ENCODE measurements at places on chromosomes 4 and X.
A peak's percentile ranks its signal among the peaks of the same experiment; 100 is the strongest.

GRCh38 chr4:36255577-36255976 lies 11.3 kb upstream of the ARAP2 start:
- peak; percentile 64 for DNase-seq

GRCh38 chrX:2767631-2768455 lies 16.0 kb downstream of the XG start:
- DNase-seq = no peak

DNA sequence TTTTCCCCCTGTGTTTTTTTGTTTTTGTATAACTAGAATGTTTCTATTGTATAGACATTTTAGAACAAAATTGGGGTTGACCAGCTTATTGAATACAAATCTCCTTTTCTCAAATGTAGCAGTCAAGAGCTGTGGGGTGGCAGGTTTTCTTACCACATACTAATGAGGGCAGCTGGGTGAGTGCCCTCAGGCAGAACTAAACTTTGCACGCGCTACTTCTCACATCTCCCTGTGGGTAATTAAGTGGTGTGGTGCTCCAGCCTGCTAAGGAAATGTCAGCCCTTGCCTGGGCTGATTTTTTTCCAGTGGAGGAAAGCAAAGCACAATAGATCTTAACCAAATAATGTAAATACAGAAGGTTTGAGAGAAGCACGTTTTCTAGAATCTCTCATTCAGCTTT lies 717.6 kb upstream of the TENM3 start:
- DNase-seq = no peak

- DNase-seq = no peak
Measured at GRCh38 chrX:42237956-42238355, 314.6 kb upstream of the CASK start.

DNA sequence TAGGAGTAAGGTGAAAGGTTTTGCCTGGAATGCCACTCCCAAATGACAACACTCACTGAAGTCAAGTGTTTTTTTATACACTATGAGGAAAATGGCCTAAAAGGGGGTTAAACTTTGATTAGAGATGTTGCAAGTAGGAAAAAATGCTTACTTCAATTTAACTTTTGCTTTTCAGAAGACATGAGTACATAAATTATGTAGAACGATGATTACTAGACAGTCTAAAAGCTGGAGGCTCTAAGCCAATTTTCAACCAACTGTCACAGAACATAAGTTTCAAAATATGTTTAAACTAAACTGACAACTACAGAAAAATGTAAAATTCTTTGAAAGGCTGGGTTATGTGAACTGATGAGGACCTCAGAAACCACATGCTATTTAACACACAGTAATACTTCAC lies 83.4 kb downstream of the SHISA3 start:
- no peak for DNase-seq

GRCh38 chr4:125319311-125319710 lies 4.6 kb downstream of the FAT4 start:
- no peak for DNase-seq

- DNase-seq = no peak
Measured at GRCh38 chr4:174135936-174136406, 147.5 kb downstream of the FBXO8 start.

DNA sequence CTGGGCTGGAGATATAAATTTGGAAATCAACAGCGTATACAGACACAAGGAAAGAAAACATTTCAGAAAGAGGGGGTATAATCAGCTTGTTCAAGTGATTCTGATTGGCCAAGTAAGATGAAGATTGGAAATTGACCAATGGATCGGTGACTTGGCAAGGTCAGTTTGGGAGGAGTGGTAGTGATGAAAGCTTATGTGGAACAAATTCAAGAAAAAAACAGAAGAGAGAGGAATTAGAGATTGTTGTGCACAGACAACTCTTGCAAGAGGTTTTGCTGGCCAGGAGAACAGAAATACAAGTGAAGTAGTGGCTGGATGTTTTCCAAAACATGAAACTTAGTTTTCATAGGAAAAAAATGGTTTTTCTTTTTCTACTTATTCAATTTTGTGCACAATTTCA lies 16.3 kb downstream of the CD38 start:
- no peak for DNase-seq

- DNase-seq = no peak
Measured at GRCh38 chr4:146976145-146976544, 30.5 kb upstream of the TTC29 start.

GRCh38 chr4:150001815-150002214 lies 76.4 kb upstream of the DCLK2 start:
- DNase-seq = no peak

- peak; percentile 11 for DNase-seq
Measured at GRCh38 chr4:186067757-186068385, 1.1 kb upstream of the TLR3 start.

DNA sequence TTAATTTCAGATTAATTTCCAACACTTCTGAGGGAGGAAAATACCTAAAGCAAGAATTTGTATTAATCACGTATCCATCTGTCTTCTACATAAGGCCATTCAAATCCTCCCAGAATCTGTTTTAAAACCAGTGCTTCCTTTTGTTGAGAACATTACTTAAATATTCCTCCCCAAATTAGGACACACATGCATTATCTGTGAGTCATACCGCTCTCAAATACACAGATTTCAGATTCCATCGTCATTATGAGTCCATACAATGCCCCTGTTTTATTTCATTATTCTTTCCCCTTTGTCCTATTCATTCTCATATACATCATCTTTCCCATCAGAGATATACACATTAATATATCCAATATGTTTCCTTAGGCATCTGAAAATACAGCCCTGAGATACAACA lies 57.3 kb upstream of the PRSS12 start:
- no peak for DNase-seq

- no peak for DNase-seq
Measured at GRCh38 chr4:3384391-3384770, 57.4 kb upstream of the HGFAC start.

- DNase-seq = no peak
Measured at GRCh38 chr4:3355266-3355748, 62.5 kb downstream of the RGS12 start.

DNA sequence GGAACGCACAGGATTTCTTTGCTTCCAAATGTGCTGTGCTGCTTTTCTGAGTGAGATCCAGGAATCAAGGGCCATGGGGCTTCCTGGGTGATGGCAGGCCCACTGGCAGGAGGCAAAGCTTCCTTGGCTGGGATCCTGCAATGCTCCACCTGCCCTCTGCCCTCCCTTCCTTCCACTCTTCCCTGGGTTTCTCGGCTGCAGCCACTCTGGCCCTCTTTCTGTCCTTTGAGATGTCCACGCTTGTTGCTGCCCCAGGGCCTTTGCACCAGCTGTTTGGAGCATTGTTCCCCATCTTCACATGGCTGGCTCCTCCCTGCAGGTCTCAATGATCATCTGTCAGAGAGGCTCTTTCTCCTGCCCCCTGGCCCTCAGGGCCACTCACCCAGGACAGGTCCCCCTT lies 78.9 kb downstream of the PSAPL1 start:
- no peak for DNase-seq

GRCh38 chr4:109211671-109212070 lies 90.8 kb downstream of the COL25A1 start:
- DNase-seq = no peak

DNA sequence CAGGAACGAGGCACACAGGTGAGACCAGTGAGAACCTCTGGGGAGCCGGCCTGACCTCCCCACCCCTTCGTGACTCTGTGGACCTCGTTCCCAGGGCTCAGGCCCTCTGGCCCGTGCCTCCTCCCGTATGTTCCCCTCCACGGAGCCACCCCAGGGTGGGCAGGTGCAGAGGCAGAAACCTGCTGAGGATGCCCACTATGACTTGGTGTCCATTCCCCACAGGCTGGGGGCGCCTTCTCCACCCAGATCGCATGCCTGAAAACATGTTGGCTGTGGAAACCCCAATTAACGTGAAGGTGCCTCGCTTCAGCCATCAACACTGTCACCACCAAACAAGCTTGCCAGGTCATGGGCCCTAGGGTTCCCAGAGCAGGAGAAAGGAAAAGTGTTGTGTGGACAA lies 27.0 kb downstream of the BLOC1S4 start:
- no peak for DNase-seq

GRCh38 chr4:68372588-68372987 lies 22.7 kb upstream of the YTHDC1 start:
- DNase-seq = no peak

- DNase-seq = no peak
Measured at GRCh38 chr4:184417802-184418511, 56.4 kb downstream of the IRF2 start.

DNA sequence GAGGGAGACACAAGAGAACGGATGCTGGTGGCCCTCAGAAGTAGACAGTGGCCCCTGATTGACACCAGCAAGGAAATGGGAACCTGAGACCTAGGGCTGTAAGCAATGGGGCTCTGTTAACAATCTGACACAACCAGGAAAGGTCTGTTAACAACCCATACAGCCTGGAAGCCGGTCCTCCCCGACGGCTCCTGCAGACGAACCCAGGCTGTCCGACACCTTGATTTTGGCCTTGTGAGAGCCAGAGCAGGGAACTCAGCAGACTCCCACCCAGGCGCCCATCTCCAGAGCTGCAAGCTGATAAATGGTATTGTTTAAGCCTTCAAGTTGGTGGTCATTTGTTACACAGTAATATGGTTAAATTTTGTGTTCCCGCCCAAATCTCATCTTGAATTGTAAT lies 10.2 kb upstream of the CYTL1 start:
- no peak for DNase-seq

DNA sequence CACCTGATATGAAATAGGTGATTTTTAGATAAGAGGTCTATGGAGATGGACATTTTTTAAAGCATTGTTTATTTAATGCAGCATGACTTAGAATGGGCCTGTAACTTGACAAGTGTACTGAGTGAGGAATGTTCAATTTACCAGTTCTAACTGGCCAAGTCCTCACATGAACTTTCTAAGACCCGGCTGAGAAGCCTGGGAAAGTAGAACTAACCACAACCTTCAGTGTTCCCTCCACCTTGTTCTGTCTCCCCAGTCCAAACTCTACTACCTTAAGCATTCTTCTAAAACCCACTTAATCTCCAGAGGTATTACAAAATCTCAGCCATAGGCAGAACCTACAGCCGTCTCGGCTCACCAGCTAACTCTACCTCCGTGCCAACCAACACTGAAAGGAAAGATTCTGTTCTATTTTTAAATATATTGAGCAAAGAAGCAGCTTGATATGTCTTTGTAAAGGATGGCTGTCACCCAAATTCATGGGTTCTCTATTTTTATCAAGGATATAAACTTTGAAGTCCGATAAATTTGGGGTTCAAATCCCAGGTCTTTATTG lies 6.8 kb downstream of the PPARGC1A start:
- DNase-seq = no peak

- DNase-seq = no peak
Measured at GRCh38 chrX:18789916-18790315, 82.5 kb downstream of the PPEF1 start.

DNA sequence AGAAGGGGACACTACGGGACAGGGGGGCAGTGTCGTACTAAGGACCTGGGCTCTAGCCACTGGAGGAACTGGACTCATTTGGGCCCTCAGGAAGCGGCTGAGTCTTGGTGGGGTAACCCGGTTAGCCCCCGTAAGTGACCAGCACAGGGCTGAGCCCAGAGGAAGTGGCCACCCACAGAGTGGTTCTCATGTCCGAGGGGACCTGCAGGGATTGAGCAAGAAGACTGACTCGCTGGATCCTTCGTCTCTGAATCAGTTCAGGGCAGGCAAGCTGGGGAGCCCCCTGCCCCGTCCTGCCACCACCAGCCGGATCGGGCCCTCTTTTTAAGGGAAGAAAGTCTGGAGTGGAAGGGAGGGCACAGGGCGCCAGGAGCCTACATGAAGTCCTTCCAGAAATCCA lies 719 bp upstream of the BGN start:
- no peak for DNase-seq

DNA sequence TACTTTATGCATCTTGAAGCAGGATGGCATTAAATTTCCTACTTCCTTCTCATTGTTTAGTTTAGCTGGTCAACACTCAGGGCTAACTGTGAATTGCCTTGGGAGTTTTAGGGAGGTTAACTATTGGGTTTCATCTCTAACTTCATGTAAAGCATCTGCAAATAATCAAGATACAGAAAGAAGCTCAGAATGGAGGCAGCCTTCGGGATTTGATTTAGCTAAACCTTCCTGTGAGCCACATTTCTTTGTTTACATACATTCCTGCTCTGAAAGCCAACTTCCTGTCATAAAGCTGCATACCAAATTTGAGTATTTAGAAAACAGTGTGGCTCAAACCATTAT lies 131.7 kb upstream of the PCDH18 start:
- DNase-seq = no peak

- DNase-seq = no peak
Measured at GRCh38 chr4:54227256-54228055, 1.6 kb upstream of the PDGFRA start.

DNA sequence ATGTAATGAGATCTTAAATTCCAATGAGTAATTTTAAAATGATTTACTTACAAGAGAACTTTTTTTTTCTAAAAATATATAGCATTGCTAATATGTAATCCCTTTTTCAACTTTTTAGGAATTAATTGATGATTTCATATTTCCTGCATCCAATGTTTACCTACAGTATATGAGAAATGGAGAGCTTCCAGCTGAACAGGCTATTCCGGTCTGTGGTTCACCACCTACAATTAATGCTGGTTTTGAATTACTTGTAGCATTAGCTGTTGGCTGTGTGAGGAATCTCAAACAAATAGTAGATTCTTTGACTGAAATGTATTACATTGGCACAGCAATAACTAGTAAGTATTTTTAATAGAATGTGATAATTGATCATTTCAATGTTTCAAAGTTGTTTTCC lies 113.2 kb downstream of the USP9X start:
- no peak for DNase-seq

DNA sequence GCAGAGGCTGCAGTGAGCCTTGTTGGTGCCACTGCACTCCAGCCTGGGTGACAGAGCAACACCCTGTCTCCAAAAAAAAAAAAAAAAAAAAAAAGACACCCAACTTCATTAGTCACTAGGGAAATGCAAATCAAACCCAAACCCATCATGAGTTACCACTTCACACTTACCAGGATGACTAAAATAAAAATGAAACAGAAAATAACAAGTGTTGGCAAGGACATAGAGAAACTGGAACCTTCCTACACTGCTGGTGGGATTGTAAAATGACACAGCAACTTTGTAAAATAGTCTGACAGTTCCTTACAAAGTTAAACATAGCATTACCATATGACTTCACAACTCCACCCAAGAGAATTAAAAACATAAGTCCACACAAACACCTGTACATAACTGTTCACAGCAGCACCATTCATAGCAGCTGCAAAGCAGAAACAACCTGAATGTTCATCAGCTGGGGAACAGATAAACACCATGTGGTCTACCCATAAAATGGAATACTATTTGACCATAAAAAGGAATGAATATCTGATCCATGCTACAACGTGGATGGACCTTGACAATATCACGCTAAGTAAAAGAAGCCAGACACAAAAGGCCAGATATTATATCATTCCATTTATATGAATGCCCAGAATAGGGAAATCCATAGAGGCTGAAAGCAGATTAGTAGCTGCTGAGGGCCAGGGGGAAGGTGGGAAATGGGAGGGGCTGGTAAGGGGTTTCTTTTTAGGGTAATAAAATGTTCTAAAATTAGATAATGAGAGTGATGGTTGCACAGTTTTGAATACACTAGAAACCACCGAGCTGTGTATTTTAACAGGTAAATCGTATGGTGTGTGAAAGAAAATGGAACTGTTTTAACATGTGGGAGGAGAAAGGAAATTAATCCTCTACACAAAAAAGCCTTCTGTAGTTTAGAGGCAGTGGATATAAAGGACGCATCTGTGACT lies 18.3 kb downstream of the CD99L2 start:
- DNase-seq = no peak
